ENCODE measurements at places on chromosomes 7 and 10.
A peak's percentile ranks its signal among the peaks of the same experiment; 100 is the strongest.

- DNase-seq = no peak
These were observed 169.9 kb downstream of the KCND2 start for GRCh38 chr7:120442838-120443237.

DNA sequence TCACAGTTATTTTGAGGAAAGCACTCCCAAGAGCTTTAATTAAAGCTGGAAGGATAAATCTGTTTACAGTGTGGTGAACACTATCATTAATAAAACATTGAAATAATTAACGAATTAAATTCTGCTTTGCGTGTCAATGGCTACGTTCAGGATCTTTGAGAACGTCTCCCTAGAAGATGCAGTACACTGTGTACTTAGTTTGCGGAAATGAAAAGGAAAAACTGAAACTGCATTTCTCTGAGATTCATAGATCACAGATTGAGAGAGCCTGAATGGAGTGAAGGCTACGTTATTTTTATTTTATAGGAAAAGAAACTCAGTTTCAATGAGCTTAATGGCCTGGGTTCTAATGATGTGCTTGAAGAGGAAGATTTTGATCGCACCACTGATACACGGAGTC is 85.3 kb downstream of the NRP1 start:
- no peak for DNase-seq

DNA sequence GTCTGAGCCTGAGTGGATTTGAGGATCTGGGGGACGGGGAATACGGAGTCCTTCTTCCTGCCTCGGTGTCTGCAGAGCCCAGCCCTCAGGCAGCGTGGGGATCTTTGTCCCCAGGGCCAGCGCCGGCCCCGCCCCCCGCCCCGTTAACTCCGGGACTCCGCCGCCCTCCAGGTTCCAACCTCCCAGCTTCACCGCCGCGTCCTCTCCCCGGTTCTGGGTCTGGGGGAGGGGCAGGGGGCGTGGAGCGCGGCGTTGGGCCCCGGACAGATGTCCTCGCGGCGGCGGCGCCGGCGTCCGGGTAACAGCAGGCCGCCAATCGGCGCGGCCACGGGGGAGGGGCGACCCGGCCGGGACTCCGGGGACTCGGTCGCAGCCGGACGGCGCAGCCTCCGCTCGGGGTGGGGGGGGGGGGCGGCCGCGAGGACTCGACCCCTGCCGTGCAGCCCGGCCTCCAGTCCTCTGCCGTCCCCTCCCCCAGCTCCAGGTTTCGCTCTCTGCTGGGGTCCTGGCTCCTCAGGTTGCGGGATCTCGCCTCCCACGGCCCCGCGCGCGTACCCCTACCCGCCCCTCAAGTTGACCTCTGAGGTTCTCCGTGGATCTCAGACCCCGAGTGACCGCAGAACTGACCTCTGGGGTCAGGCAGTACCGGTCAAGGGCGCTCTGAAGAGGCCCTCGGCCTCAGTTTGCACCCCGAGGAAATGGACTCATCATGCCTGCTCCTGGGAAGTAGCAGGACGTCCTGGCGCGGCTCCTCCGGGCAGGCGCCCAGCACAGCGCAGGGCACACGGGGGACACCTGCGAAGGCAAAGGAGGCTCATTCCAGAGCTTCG is 2.3 kb upstream of the ELFN1 start:
- no peak for DNase-seq

- no peak for DNase-seq
These were observed 107.2 kb downstream of the COBL start for GRCh38 chr7:51209426-51209825.

DNA sequence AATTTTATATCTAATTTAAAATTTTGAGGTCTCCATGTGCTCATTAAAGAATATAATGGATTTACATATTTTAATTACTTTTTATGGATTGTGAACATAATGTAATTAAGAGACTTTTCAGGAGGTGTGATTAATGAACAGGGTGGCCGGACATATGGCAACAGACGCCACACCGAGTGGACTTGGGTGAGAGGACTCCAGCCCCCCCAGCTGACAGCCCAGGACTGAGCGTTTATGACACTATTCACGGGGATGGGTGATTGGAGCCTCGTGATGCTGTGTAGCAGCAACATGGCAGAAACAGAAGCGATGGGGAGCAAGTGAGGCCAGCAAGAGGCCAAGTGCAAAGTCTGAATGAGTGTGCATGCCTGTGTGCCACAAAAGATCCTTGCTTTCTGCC is 1176.9 kb downstream of the TYW1 start:
- DNase-seq = no peak

DNA sequence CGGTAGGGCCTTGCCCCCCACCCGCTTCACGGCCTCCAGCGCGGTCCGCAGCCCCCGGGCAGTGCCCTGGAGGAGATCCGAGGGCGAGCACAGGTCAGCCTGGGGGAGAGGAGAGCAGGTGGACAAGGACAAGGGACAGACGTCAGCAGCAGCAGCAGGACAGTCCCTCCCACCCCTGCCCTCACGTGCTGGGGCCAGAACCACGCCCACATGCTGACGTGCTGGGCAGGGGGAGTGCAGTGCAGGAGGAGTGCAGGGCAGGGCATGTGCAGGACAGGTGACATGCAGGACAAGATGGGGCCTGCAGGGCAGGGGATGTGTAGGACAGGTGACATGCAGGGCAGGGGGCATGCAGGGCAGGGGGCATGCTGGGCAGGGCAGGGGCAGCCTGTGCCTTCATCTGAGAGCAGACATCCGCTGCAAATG is 1.5 kb upstream of the SAP25 start:
- no peak for DNase-seq

- no peak for DNase-seq
These were observed 44.0 kb downstream of the CREB3L2 start for GRCh38 chr7:137957887-137958286.

- DNase-seq = no peak
These were observed 99.8 kb downstream of the THSD7A start for GRCh38 chr7:11732207-11732606.

GRCh38 chr10:55287346-55287745 is 486.3 kb upstream of the PCDH15 start:
- no peak for DNase-seq

DNA sequence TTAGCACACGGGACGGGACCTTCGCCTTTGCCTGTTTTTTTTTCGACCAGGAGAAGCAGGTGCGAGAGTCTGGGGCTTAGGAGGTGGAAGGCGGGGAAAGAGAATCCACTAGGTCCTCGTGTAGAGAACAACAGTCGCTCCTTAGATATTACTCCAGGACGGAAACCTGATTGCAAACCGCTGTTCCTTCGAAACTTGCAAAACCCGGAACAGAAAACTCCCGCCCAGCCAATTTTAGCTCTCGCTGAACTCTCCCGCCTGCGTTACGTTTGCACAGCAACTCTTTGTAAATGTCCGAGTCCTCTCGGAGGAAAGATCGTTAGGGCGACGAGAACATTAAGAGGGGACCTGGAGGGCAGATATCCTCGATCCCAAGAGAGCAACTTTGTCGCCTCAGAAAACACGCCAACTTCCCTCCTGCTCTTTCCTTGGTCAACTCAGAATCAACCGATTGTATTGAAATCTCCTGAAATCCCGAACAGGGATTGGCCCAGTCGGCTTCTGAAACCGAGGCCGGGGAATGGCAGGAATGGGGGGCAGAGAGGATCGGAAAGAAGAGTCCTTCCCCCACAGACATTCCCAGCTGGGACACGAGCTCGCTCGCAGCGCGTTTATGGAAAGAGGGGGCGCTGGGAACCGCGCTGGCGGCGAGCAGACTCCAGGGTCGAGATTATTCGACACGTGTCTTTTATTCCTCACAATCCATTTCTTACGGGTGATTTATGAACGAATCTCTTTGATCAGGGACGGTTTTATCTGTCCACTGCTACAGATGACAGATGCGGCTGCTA is 9.9 kb downstream of the TWIST1 start:
- DNase-seq = no peak

DNA sequence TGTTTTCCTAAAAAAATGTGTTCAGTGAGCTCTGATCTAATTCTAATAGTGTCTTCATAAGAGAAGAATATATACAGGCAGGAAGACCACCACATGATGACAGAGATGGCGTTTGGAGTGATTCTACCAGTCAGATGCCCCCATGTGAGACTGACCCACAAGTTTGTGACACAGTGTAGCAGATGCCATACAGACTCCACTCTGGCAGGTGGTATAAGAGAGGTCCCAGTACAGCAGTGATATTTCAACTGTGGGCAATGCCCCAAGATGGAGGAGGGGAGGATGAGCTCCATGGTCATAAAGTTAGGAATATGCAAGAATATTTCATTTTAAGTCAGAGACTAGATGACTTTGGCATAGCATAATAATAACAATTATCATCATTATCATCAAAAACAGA is 1022.6 kb downstream of the KCNMA1 start:
- DNase-seq = no peak

GRCh38 chr7:50724526-50725520 is 57.9 kb downstream of the GRB10 start:
- DNase-seq = no peak

GRCh38 chr10:89348975-89349374 is 21.2 kb downstream of the IFIT3 start:
- no peak for DNase-seq

GRCh38 chr7:28296571-28297483 is 115.5 kb upstream of the CREB5 start:
- no peak for DNase-seq

DNA sequence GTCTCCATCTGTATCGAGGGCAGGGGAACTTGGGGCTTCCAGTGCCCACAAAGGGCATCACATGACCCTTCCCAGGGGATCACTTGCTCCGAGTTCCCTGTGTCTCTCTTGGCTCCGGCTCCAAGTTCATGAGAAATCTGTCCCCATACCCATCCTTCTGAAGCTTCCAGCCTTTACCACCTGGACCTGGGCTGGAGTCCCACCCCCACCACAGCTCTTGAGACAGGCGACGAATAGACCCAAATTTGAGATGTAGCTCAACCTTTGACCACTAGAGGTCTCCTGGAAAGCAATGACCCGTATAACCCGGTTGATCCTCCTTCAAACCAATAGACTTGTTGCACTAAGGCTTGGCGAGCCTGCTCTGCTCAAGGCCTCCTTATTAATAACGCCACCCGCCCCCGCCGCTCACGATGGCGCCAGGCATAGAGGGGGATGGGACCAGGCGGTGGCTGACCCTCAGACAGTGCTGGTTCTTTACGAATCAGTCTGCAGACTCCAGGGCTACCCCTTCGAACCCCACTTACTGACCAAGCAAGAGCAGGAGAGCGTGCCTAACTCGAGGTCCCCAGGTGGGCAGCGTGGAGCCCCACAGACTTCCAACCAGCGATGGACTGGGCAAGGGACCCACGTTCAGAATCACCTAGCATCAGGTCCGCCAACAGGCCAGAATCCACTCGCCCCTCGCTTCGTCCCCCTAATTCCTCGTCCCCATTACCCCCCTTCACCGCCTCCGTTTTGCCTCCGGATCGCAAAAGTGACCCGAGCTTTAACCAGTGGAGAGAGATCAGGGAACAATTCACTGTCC is 4.4 kb upstream of the ARID5B start:
- peak; percentile 77 for DNase-seq

DNA sequence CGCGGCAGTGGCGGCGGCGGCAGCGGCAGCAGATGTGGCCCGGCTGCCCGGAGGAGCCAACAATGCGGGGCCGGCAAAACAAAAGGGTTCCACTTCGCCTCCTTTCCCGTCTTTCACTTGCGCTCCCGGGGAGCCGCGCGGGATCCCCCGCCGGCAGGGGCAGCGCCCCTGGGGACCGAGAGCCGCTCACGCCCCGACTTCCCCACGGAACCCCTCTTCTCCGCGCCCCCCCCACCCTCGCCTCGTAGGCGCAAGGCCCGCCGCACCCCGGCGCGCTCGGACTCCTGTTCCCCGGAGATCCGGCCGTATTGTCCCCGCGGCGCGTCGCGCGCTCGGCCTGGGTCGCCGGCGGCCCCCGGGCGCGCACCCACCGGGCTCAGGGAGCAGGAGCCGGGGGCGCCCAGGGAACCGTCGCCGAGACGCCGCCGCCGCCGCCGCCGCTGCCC is 854 bp downstream of the CTBP2 start:
- no peak for DNase-seq

GRCh38 chr10:83536426-83536825 is 602.9 kb upstream of the GHITM start:
- DNase-seq = no peak

DNA sequence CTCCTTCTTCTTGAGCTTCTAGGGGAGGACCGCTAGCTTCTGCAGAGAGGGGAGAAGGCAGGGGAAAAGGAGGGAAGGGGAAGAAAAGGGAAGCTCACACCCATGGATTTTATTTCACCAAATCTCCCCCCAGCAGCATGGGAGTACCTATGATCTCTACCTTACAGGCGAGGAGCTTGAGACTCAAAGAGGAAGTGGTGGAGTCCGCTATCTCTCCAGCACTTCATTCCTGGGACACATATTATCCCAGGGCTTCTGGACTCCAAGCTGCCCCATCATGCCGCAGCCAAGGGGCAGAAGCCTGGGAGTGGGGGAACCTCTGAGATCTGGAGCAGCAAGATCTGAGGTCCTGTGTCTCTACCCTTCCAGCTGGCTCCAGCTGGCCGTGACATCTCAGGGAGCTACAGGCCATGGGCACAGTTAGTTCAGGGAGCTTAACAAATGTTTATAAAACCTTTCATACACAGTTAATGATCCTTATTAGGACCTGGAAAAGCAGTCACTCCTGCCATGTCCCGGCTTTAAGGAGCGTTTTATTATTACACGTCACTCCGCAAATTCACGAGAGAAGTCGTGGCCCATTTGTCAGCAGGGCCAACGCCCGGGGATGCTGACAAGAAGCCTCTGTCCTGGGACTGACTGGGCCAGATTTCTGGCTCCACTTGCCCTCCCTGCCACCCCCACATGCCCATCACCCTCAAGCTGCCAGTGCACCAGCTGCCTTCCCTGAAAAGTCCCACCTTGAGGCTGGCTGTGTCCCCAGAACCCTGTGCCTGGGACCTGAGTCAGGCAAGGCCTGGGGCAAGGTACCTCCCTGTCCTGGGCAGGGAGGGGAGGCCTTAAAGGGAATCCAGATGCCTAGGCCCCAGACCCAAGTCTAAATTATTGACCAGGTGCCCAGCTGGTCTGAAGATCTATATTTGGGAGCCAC is 132.1 kb upstream of the ZMIZ1 start:
- no peak for DNase-seq

DNA sequence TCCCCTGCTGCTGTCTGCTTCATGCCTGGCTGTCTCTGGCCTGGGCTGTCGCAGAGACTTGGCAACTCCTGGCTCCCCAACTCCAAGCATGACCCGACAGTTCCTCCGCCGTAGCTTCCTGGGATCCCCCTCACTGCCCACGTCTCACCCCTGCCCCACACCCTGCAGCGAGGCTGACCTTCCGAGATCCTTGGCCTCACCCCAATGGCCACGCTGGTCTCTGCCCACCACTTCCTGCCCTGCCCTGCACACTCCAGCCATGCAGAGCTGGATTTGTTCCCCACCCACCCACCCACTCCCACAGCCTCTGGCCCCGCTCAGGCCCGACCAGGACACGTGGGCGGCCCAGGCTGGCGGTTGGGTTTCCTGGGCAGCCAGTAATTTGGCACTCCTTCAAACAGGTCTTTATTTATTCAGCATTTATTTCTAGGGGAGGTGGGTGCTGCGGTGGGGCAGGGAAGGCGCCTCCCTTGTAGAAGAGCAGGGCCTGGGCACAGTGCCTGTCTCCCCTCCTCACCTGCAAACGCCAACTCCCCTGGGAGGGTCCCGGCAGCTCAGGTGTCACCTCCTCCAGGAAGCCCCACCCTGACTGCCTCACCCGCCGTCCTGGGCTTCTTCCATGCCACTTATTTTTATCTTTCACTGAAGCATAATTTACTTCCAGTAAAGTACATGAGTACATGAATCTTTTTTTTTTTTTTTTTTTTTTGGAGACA is 25.5 kb downstream of the GTF2IRD1 start:
- DNase-seq = no peak
